Stimulated activated CD8-positive, alpha-beta memory T cell treated with anti-CD3 and anti-CD28 coated beads, Interleukin-7, amount 100 ng/mL, for 1 hour (primary cell): ENCODE measurements at places on chromosomes 6 and 20.

GRCh38 chr6:105539911-105540310 is 137.0 kb upstream of the PREP start:
- DNase-seq, result no peak

- DNase-seq, result no peak
These were observed 302.0 kb upstream of the PLCB4 start for GRCh38 chr20:8766868-8767390.

- no peak for DNase-seq
These were observed 85.6 kb downstream of the GPR6 start for GRCh38 chr6:110063594-110064263.

- DNase-seq, result no peak
These were observed 622 bp downstream of the APCDD1L start for GRCh38 chr20:58514321-58515232.

GRCh38 chr6:138570725-138571029 is 71.4 kb upstream of the NHSL1 start:
- DNase-seq, result no peak

DNA sequence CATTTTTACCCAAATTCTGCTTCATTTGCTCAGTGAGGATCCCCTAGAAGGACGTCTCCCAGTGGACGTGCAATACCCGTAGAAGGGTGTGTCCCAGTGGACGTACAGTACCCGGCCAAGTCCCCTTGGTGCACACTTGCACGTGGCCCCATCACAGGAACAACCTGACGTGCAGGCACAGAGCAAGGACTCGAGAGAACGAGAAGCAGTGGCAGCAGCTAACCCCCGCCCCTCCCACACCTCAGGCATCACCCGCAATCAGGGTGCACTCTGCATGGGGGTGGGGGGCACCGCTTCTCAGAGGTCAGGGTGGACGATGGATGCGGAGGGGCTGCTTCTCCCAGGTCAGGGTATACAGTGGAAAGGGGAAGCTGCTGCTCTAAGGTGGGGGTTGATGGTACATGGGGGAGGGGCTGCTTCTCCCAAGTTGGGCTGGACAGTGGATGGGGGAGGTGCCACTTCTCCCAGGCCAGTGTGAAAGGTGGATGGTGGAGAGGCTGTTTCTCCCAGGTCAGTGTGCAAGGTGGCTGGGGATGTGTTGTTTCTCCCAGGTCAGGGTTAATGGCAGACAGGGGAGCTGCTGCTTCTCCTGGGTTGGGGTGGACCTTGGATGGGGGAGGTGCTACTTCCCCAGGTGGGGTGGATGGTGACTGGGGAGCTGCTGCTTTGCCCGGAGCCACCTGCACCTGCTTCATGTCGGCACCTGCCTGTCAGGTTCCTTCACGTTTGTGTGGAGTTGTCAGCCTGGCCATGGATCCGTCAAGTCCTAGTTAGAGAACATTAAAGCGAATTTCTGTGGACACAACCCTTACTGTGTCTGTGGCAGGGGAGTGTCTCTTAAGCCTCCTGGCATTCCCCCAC is 1.0 kb upstream of the THBS2 start:
- DNase-seq, result no peak

DNA sequence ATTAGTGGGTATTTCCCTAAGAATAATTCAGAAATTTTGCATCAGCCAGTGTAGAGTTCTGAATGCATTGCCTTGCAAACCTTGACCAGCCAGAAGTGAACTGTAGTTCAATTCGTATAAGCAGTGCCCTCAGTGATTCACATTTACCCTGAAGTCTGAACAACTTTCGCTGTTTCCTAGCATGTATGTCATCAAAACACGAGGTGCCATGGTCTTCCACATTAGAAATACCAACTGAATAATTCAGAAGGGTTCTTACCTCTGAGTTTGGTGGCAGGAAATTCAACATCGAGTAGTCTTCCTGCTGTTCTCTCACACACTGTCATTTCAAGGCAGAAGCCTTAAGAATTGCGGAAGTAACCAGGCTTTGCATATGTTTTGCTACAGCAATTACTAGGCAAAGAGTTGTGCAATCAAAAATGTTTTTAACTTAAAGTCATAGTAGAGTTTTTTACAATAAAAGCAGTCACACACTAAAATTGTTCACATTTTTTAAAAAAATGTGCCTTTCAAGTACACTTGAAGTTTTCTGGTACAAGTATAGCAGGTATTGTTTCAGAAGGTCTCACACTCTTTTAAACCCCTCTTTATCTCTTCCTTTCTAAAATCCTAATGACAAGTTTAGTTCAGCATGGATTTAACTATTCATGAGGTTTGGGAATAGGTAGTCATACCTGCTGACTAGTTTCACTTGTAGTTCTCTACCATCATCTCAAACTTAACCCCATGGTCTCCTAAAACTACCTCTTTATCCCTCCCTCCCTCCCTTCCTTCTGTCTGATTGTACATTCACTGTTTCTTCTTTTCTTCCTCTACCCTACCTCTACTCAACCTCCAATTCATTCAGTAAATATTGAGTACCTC is 118.3 kb downstream of the STXBP5 start:
- no peak for DNase-seq

DNA sequence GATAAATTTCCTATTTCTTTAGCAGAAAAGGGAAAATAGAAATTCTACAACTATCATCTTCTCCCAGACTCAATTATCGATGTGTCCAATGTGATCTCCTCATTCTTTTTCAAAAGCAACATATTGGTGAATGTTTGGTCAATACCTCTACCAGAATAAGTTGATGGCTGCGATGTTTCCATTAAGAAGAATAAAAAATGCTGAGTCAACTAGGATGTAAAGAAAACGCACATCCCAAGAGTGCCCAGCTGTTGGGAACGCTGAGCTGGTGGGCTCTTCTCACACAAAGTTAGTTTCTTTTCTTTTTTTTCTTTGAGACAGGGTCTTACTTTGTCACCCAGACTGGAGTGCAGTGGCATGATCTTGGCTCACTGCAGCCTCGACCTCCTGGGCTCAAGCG is 39.8 kb downstream of the RAMACL start:
- no peak for DNase-seq

GRCh38 chr6:5125152-5126006 is 40.2 kb downstream of the PPP1R3G start:
- DNase-seq, result no peak

DNA sequence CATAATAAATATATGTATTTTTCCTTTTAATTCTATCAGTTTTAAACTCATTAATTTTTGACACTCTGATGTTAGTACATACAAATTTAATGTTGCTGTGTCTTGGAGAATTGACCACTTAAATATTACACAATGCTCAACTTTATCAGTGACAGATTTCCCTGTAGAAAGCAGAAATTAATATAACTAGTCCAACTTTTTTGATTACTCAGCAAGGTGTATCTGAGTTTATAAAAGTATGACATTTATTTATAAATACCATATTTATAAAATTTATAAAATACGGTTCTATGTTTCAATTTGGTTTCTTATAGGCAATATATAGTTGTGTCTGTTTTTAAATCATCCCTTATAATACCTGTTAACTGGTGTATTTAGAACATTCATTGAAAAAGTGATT is 350.0 kb upstream of the EYS start:
- DNase-seq, result no peak

DNA sequence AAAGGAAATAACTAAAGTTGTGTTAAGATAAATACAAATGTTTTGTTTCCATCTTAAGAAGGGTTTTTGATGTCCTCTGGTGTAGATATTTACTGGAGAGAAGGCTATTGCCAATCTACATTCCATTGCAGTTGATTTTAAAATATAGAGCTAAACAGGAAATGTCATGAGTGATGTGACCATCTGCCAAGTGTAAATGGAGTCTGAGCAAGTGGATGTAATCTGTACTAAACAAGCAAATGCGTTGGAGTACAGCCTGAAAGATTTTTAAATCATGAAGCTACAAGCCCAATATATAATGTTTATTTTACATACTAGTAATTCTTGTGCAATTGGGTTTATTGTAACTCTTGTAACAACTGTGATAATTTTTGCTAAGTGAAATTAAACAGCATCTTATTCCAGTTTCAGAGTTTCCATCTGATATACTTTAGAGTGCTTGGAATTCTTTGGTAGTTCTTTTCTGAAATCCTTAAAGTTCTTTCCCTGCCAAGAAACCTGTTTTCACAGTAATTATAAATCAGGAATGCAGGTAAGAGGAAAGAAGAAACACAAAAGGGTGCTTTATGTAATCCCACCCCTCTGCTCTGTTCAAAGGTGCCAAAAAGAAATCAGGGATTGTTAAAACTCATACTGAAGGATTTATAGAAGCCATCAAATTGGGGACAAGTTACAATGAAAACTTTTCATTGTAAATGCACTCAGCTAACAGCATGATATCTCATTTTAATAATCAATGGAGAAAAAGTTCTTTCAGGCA is 47.2 kb upstream of the FLRT3 start:
- no peak for DNase-seq

DNA sequence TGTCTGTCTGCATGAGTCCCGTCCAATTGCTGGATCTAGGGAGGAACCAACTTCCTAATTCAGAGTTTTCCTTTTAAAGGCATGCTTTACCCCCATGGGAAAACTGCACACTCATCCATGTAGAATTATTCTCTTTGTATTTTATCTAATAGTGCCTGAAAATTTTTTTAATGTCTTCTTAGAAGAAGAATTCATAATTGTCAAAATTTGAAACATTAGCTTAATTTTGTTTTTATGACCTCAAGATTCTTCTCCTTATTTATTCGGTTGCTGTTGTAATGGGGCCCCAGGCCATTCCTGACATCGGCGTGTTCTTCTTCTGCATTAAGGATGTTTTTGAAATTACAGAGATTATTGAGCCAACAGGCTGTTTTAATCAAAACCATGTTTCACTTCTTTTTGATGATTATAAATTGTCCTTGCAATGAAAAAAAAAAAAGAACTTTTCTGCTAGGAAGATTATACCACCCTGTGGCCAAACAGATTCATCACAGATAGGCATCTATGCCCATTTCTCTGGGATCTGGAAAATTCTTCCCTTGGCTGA is 100.3 kb downstream of the ZNF217 start:
- no peak for DNase-seq

GRCh38 chr20:32603046-32603726 is 18.1 kb upstream of the NOL4L start:
- no peak for DNase-seq

- no peak for DNase-seq
These were observed 80.7 kb downstream of the ANKS1A start for GRCh38 chr6:34969662-34970265.

GRCh38 chr6:73631849-73632248 is 21.9 kb downstream of the SLC17A5 start:
- DNase-seq, result no peak

- DNase-seq, result no peak
These were observed 81.2 kb downstream of the PLCB1 start for GRCh38 chr20:8213270-8213669.

GRCh38 chr20:3068986-3069900 is 2.2 kb upstream of the OXT start:
- no peak for DNase-seq

DNA sequence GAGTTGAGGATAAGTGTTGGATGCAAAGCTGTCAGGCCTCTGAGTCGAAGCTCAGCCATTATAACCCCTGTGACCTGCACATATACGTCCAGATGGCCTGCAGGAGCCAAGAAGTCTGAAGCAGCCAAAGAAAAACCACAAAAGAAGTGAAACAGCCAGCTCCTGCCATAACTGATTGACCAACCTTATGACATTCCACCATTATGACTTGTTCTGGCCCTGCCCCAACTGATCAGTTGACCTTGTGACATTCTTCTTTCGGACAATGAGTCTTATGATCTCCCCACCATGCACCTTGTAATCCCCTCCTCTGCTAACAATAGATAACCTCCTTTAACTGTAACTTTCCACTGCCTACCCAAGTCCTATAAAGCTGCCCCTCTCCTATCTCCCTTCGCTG is 133.7 kb upstream of the AGPAT4 start:
- DNase-seq, result no peak

- no peak for DNase-seq
These were observed 66.9 kb upstream of the KCNK16 start for GRCh38 chr6:39389484-39389767.

- DNase-seq, result no peak
These were observed 29.1 kb upstream of the PKIG start for GRCh38 chr20:44552950-44553908.

DNA sequence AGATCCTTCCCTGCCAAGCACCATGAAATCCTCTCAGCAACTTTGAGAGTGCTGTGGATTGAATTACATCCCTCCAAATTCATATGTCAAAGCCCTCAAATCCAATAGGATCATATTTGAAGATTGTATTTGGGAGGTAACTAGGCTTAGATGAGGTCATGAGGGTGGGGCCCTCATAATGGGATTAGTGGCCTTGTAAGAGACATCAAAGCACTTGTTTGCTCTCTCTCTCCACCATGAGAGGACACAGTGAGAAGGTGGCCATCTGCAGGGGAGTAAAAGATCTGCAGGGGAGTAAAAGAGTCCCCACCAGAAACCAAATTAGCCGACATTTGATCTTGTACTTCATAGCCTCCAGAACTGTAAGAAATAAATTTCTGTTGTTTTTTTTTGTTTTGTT is 298.2 kb downstream of the SAMD5 start:
- DNase-seq, result no peak

DNA sequence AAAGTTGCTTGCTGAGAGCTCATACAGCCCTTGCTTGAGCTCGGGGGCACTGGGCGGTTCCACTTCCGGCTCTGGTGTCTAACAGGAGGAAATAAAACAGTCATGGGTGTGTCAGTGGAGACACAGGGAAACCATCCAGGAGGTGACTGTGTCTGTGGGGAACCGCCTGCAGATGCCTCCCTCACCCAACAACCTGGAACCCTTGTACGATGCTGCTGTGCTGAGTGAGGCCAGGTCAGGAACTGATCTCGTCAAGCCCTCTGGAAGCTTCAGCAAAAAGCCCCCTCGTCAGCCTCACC is 15.5 kb downstream of the TXNDC5 start:
- no peak for DNase-seq

GRCh38 chr20:48736636-48737035 is 91.2 kb downstream of the PREX1 start:
- DNase-seq, result no peak

- DNase-seq, result no peak
These were observed 9.8 kb downstream of the RIPOR3 start for GRCh38 chr20:50681359-50682064.

GRCh38 chr6:112877134-112878100 is 530.3 kb downstream of the RFPL4B start:
- no peak for DNase-seq

- no peak for DNase-seq
These were observed 113.8 kb downstream of the ARMC2 start for GRCh38 chr6:108961985-108962384.

DNA sequence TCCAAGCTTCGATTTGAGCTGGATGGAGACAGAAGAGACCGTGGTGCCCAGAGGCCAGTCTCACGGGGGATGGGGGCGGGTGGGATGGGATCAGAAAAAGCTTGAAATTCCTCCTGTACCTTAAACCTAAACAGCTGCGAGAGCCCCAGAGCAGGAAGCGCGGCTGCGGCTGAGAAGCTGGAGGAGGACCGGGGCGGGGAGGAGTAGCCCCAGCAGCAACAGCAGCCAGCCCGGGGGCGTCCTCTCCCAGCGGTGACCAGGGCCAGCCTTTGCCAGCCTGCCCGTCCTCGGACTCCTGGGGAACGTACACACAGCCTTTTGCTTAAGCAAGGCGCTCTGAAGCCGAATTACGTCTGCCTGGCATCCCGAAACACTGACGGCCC is 17.4 kb upstream of the PRDM13 start:
- DNase-seq, result no peak

- DNase-seq, result no peak
These were observed 17.7 kb downstream of the MYLIP start for GRCh38 chr6:16146527-16146955.

GRCh38 chr20:14992961-14993360 is 655.5 kb upstream of the FLRT3 start:
- no peak for DNase-seq

- no peak for DNase-seq
These were observed 20.3 kb downstream of the TTPAL start for GRCh38 chr20:44495802-44496481.

- no peak for DNase-seq
These were observed 67.6 kb downstream of the FYN start for GRCh38 chr6:111805511-111806164.
